ENCODE measurements at places on chromosomes 6 and 20.

DNA sequence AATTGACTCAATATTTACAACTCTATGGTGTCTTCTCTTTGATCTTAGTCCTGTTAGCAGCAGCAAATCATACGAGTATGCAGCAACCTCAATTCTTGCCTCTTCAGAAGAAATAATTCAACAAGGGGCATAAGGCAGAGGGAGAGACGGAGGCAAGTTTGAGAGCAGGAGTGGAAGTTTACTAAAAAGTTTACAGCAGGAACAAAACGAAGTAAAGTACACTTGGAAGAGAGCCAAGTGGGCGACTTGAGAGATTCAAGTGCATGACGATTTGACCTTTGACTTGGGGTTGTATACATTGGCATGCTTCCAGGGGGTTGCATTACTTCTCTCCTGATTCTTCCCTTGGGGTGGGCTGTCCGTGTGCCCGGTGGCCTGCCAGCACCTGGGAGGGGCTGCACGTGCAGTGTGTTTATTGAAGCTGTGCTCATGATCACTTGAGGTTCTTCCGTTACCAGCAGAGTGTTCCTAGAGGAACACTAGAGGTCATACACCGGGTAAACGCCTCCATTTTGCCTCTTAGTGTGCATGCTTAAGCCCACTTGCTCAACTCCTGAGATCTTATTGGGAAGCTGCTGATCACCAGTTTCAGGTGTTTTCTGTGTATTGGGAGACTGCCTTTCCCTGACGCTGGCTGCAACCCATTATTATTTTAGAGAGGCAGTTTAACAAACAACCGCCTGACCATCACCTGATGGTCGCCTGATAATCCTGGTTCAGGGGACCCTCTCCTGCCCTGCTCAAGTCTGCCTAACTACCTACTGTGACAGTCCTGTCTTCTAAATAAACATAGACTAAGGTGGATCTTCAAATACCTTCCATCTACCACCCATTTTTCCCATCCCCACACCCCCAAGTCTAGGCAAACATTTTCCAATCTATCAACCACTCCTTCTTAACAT lies 172.4 kb upstream of the MYLIP start:
- no peak for DNase-seq

GRCh38 chr20:21083825-21084325 lies 22.3 kb downstream of the LINC00237 start:
- no peak for DNase-seq

DNA sequence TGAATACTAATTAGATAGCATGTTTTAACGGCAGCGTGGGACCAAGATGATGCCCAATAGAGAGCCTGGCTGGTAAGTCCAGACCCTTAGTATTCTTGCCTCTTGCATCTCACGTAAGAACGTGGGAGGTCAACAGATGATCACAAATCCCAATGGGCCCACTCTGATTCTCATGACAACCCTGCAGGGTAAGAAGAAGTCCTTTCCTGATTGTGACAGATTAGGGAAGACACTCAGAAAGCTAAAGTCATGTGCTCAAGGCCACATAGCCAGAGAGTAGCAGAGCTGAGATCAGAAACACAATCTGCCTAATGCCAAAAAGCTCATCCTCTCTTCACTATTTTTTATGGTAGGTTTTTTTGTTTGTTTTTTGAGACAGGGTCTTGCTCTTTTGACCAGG lies 103.8 kb downstream of the RALGAPA2 start:
- no peak for DNase-seq

GRCh38 chr6:41914869-41915530 lies 5.9 kb downstream of the MED20 start:
- DNase-seq: no peak

DNA sequence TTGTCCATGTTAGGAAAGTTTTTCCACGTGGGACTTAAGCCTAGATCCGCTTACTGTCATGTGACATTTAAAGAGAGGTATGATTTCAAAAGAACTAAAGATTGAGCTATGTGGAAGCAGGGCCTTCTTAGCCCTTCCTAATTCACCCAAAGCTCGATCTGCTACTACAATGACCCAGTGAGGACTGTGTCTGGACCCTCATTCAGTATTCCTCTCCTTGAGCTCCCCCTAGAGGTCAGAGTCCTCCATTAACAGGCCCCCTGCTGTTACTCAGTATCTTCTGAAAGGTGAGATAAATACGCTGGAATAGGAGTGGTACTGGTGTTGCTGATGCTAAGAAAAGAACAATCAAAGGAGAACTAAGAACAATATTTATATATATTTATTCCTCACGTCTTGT lies 414.0 kb downstream of the GJA1 start:
- DNase-seq: no peak

GRCh38 chr6:110938171-110938570 lies 20.3 kb upstream of the GTF3C6 start:
- DNase-seq: no peak

GRCh38 chr20:62489186-62489931 lies 13.6 kb upstream of the GATA5 start:
- no peak for DNase-seq

DNA sequence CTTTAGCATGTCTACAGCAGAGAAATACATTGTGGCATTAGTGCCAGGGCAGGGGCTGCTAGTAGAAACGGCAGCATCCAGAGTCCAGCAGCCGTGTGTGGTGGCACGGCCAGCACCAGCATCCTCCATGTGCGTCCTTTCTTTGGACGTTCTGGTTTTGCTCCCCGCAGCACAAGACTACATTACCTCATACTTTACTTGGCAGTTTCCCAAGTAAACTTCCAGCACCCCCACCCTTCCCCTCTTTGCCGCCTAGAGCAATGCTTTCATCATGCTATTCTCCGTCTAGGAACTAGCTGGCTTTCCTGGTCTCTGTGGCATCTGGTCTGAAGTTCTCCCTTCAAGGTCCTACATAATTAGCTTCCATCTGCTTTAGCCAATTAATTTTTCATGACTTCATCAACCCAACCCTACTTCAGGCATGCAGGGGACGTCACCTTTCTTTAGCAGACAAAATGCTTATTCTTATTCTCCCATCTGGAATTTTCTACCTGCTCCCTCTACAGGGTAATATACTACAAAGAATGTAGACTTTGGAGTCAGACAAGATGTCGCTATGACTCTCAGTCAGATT lies 67.6 kb downstream of the BLOC1S5 start:
- no peak for DNase-seq

DNA sequence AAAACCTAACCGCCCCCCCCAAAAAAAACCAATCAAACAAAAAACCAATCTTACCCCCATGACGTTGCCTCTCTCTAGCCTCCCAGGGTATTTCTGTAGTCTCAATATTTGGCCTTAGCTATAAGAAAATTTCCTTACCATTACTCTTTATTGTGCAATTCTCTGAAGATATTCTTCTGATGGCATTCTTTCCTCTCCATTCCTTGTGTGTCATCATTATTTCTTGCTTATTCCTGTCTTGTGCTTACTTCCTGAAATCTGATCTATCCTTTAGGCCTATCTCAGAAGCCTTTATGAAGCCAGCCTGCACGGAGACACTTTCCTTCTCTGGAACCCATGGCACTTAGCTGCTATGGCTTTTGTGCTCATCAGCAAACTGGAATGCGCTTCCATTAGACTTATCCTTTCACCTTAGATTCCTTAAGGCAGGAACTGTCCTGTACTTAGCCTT lies 65.9 kb upstream of the DDR1 start:
- DNase-seq: peak; percentile 81

DNA sequence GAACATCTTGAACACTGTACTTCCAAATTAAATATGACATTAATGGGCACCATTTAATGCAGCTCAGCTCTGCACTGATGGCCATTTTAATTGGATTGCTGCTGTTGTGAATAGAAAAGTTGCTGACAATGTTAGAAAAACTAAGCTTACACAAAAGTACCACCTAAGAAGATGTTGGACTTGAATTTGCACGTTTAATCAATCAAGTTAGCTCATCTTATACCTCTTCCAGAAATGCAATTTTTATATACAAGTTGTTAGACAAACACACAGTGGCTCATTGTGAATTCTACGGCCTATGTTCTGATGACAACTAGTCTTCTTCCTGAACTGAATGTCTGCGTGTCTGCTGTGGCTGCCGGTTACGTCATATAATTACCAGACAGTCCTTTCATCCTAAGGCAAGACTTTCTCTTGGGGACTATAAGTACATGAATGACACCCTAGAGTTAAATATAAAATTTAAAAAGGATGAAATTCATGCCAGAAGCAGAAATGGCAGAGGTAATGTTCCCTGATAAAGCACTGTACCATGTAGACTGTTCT lies 330.2 kb downstream of the EPM2A start:
- no peak for DNase-seq

DNA sequence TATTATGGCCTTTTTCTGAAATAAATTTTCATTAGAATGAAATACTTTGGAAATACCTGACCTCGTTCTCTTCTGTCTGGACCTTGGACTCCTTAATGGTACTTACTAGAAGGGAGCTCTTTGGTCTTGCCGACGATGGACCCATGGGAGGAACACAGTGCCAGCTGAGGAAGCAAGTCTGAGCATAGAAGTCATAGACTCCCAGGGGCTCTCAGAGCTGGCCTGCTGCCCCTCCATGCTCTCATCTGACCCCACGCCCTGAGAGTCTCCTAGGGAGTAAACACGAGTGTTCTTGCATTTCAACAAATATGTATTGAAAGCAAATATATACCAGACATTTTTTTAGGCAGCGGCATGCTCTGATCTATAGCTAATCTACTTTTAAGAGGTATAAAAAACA lies 87.8 kb downstream of the PLEKHG1 start:
- DNase-seq: no peak

DNA sequence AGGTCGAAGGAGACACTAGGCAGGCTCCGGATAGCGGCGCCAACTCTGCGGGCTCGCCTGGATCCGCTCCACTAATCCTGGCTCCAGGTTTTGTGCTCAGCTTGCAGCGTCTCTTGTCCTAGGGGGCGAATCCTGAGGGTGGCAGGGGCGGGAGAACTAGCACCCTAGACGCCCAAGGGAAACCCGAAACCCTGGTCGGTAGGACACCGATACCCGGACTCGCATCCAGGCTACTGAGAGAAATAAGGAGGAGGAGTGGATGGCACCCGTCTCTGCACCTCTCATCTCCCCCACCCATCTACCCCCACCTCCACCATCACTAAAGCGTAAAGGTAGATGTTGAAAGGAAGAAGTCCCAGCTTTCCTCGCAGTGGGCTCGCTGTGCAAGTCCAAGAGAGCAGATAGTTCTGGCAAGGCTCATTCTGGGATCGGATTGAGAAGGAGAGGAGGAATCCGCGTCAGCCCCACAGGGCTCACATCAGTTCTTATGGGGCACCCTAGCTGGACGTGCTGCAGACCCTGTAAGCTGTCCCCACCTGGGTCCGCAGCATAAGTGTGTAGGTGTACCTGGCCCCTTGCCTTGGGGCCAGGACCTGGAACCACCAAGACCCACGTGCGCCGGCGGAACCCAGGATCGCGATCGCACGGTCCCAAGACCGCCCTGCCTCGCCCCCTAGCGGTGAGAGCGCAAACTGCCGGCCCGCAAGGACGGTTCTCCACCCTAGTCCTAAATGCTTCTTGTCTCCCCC lies 6.9 kb downstream of the SLC32A1 start:
- no peak for DNase-seq

DNA sequence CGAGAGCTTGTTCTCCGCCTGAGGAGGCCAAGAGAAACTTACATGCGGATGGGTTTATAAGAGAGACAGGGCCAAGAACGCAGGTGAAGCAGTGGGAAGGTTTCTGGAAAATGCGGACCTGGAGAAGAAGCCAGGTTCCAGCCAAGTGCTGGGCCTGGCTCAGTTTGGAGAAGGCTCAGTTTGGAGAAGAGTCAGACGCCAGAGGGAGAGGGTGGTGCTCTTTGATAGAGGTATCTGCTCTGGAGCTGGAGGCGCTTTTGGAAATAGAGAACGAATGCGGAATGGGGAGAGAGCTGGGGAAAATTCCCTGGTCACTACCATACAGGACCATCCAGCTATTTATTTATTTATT lies 753 bp downstream of the RSPH9 start:
- no peak for DNase-seq

- peak; percentile 10 for DNase-seq
Observed at GRCh38 chr6:49849213-49849907, 17.0 kb downstream of the CRISP1 start.

DNA sequence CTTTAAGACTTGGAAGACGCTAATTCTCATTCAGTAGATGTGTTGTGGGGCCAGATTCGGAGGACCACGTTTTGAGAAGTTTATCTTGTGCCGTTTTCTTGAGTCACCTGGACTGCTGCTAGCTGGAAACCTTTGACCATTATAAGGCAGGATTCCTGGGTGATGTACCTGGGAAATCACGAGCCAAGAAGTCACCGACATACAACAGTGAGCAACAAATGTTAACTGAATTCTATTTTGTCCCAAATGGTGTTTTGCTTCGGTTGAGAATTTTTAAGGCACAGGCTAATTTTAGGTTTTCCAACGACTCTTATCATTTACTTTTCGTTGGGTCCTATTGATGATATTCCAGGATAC lies 93.4 kb upstream of the BTN3A2 start:
- no peak for DNase-seq

DNA sequence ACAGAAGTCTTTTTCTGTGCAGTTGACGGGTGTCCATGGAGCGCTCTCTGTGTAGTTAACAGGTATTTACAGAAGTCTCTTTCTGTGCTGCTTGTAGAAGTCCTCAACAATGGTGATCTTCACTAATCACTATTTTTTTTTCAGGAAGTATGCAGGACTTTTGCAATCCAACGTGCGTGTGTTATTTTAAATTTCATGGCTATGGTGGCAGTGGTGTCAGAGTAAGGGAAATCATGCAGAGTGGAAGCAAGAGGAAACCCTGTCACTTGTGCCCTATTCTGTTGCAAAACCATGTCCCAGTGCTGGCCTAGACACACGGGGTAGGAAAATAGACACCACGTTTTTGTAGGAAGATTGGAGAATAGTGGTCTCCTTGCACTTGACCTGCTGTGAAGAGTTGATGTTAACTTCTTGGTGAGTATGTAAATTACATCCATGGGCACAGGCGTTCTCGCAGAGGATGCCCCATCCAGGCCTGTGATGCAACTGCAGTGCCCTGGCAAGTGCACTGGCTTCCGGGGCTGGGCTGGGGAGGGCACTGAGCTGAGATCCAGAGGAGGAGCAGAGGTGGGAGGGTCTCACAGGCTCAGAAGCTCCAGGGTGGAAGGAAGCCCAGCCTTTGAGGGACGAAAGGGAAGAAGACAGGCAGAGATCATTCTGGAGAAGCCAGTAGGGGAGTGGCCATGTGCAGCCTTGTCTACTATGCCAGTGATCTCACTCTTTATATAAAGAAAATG lies 146.5 kb downstream of the SYCP2 start:
- no peak for DNase-seq
